ENCODE measurements at places on chromosomes 1 and 21.

GRCh38 chr1:183043254-183043653 is 20.0 kb downstream of the LAMC1 start:
- DNase-seq = no peak

- DNase-seq = no peak
These were observed 31.5 kb downstream of the SNAP47 start for GRCh38 chr1:227766653-227767277.

- DNase-seq = no peak
These were observed 466.1 kb downstream of the KCNT2 start for GRCh38 chr1:196142111-196142640.

GRCh38 chr1:11813021-11813420 is 7.0 kb downstream of the CLCN6 start:
- DNase-seq = no peak

GRCh38 chr1:42817440-42817767 is 207 bp upstream of the SVBP start:
- no peak for DNase-seq

DNA sequence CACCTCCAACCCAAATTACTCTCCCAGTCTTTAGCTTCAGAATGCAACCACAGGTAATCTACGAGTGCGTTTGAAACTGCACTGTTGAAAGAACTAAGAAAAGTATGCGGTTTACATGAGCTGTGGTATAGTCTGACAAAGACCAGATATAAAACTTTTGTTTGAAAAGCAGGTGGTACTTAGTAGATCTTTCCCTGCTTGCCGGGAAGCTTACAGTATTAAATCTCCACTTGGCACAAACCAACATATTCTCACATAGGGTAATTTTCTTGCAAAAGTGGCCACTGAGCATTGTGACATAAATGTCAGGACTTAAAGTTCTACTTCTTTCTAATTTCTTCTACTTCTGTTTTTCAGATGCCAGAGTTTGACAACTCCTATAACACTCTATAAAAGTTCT is 8.4 kb downstream of the RGS2 start:
- DNase-seq = no peak

GRCh38 chr1:98388441-98388840 is 273.1 kb upstream of the SNX7 start:
- DNase-seq = no peak

- DNase-seq = no peak
These were observed 153.8 kb downstream of the ACTL8 start for GRCh38 chr1:17908945-17909344.

- DNase-seq = no peak
These were observed 226.6 kb downstream of the RERE start for GRCh38 chr1:8590721-8591351.

GRCh38 chr1:210907251-210907805 is 226.6 kb downstream of the KCNH1 start:
- DNase-seq = no peak

GRCh38 chr1:153536671-153537375 is 1.0 kb upstream of the S100A6 start:
- no peak for DNase-seq

DNA sequence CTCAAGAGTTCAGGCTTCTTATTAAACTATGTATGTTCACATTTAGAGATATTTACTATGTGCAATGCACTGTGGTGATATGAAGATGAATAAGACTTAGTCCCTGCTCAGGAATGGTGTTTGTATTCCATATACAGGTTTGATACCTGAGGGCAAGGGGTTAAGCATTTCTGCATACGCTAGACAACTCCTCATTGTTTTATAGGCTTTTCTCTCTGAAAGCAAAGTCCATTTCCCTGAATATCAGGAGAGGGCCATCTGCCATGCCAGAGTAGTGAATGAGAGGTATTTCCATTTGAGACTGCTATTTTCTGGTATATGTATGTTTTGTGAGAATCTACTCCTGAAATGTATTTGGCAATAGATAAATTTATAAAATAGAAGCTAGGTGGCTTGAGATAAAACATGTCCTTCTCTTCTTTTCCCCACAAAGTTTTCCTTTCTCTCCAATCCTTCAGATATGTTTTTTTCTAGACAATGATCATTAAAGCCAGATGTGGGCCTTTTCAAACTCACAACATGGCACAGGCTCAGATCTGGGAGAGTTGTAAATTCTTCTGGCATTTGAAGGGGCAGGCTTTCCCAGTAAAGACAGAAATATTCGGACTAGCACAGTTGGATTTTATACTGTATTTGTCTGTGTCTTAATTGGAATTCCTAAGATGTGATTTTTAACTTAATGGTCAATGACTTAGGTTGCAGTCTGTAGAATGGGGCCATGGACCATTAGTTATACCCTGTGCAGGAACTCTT is 73.3 kb upstream of the WDR26 start:
- DNase-seq = no peak

DNA sequence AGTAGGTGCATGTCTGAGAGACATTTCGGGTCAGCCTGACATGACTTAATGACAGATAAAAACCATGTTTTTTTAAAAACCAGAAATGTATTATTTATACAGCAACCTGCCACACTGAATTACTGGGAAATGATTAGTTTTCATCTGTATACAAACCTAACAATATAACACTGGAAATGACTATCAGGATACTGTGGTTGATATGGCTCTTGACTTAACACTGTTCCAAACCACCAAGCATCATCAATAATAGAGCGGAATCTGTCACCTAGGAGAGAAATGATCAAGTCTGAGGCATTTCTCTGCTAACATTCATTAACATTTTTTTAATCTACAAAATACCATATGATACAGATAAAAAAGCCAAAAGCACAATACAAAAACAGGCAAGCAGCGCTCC is 41.7 kb upstream of the PSMG1 start:
- DNase-seq = no peak

GRCh38 chr1:228487336-228488124 is at the start of gene RNF187:
Gene RNF187 (plus strand): TSS chr1:228487382.
- DNase-seq = no peak

- DNase-seq = peak; percentile 16
These were observed at the start of gene WNT9A for GRCh38 chr1:227947676-227948492. Gene WNT9A (minus strand): TSS chr1:227947932. CDS start chr1:227947887, 45 bp downstream.

DNA sequence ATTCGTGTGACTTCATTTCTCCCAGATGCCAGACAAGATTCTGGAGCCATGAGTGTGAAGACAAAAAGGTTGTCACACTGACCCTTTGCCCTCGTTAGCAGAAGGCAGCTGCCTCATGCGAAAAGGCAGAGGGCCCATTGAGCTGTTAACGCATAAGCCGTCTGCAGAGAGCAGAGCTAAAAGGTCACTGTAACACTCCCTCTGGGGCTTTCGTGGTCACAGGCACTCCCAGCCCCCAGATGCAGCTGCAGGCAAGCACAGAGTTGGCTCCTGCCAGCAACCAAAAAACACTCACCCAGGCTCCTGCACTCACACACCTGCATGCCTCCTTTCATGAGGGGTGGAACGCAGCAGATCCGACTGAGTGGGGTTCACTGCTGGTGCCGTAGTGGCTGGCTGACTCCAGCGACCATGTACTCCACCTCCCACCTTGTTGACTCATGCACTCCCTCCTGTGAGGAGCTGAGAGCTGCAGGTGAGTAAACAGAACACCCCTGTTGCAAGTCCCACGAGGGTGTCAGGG is 287.5 kb downstream of the SMYD3 start:
- DNase-seq = no peak

DNA sequence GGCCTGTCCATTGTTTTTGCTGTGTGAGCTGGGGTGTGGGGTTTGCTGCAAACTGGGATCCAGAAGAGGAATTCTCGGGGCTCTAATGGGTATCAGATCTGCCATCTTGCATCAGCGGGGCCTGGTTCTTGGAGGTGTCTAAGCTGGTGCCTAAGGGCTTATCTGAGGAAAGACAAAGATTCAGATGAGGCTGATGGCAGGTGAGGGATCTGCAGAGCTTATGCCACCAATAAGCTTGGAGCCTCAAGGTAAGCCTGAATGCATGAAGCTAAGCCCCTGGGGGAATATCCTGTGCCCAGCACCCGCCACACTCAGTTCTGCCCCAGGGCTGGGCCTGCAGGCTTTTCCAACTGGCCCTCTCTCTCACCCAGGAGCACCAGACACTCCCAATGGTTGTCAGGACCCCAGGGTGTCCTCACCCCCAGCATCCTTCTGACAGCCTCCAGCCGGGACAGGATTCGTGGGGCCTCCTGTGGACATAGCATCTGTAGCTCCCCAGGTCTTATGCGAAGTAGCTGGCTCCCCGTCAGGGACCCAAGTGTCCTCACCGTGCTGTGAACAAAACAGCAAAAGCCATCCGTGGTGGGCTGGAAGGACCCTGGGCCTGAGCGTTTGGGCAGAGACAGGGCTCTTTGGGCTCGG is 9.5 kb upstream of the GSTM3 start:
- DNase-seq = no peak

DNA sequence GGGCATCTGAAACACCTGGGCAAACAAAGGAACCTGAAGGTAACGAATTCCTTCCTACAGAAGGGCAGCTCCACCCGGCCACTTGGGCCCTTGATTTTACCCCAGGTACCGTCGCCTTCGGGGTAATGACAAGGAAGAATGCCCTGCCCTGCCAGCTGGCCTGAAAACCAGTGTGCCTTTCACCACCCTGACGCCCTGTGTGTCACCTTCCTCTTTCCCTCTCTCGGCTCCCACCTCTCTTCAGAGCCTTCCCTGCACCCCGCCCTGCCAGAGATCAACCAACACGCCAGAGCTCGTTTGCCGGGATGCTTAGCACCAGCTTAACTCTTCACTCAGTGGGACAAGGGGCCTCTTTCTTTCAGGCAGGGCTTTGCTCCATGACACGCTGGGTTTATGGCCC is 86.0 kb downstream of the SIM2 start:
- no peak for DNase-seq

DNA sequence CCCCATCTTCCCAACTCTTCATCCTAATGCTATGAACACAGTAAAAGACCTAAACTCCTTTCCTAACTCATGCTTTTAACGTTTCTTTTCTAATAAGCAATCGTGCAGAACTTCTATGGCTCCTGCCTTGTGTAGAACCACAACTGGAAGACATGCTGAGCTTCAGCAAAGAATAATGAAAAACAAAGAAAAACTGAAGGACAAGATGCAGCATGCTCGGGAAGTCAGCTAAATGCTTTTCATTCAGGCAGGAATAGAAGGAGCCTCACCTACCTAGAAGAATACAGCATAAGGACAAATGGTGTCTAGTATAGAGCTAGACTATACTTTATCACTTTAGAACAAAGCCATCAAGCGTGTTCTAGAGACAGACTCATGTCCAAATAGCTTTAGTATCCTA is 45.9 kb downstream of the LUZP1 start:
- no peak for DNase-seq

DNA sequence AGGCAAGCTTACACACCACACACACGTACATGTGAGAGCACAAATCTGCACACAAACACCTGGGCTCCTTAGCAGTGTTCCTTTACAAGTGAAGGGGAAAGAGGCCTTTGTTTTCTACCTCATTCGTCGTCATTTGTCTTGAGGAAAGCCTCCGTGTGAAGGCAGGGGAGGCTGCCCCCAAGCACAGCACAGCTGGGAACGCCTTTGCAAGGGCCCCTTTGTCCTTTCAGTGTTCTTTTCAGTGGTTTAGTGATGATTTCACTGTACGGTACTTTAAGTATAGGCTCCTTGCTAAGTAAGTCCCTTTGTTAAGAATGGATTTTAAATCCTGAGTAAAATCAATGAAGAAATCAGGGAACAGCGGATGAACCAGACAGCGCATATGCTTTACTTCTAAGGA is 94.1 kb downstream of the PGBD5 start:
- no peak for DNase-seq

GRCh38 chr1:201718346-201719202 is 110.4 kb upstream of the IPO9 start:
- DNase-seq = no peak

GRCh38 chr1:205422993-205423642 is 1.3 kb upstream of the LEMD1 start:
- no peak for DNase-seq

DNA sequence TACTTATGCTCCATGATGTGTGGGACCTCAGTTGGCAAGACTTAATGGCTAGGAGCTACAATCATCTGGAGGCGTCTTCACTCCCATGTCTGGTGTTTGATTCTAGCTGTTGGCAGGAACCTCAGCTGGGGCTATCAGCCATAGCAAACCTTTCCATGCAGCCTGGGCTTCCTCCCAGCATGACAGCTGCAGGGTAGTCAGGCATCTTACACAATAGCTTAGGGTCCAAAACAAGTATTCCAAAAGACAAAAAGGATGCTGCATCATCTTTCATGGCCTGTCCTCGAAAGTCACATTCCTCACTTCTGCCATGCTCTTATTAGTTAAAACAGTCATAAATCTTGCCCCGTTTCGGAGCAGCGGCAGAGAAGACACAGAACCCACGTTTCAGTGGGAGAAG is 90.9 kb downstream of the LRRC8C start:
- DNase-seq = no peak

DNA sequence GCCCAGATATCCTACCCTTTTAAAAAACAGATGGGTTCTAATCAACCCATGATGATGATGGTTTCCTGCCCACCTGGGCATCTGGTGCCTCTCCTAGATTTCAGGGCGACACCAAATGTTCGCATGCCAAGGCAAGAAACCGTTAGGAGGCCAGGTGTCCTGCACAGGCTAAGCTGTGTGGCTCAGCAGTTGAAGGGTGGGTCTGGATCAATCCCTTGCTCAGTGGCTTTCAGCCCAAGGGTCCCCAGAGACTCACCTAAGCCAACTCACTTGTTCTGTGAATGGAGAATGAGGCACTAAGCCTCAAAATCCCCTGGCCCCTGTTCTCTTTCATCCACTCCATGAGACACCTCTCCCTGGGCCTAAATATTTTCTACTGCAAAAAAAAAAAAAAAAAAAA is 169.1 kb upstream of the EDN2 start:
- no peak for DNase-seq

DNA sequence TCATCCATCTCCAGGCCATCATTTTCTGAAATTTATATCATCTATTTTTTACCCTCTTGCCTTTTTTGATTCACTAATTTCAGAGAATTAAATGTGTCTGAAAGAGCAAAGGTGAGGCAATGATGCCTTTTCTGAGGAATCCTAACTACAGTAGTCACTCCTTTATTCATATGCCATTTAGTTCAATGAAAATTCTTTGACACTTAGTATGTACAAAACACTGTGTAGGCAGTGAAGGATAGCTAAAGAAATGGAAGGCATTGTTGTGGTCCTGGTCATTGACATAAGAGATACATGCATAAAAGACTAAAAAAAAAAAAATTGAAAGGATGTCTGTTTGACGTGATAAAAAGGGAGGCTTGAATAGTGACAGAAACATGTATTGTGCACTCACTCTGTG is 171.9 kb upstream of the BEND5 start:
- no peak for DNase-seq

- DNase-seq = no peak
These were observed 3.4 kb downstream of the CTSK start for GRCh38 chr1:150804671-150805070.
